Cerebellar nuclear complex (tissue), 1 donor: ENCODE measurements at places on chromosomes 2 and 18.

DNA sequence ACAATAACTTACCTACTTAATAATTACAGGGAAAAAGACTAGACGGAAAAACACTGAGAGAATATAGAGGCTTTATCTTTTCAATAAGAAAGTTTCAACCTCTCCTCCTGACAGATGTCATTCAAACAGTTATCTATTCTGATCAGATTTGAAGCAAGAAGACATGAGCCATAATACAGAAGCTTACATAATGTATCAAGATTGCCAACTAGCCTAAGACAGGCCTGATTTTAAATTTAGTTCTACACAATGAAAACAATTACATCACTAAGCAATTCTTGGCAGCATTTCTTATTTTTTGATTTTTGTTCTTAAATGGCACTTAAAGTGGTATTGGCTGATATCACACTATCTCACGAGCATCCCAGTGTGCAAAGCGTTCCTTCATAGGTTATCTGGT is 41.6 kb downstream of the GPR155 start:
- no peak for DNase-seq

GRCh38 chr2:227415538-227416424 is 28.0 kb upstream of the SCYGR1 start:
- DNase-seq, result no peak

DNA sequence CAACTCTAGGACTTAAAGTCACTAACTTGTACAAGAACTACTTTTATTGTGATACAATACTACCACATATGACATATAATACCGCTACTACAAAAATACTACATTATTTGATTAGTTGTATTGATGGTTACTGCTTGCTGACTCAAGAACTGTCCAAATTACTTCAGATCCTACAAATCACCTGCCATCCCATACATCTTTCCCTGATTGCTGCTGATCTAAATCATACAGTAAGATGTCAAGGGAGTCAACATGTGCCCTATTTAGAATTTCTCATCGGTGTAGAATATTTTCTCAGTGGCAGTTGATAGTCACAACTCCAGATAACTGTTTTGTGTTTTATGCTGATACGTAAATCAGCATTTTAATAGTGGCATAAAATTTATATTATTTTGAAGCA is 161.0 kb upstream of the DSEL start:
- DNase-seq, result no peak

- DNase-seq, result no peak
Measured at GRCh38 chr2:42331569-42332284, 29.3 kb downstream of the COX7A2L start.

DNA sequence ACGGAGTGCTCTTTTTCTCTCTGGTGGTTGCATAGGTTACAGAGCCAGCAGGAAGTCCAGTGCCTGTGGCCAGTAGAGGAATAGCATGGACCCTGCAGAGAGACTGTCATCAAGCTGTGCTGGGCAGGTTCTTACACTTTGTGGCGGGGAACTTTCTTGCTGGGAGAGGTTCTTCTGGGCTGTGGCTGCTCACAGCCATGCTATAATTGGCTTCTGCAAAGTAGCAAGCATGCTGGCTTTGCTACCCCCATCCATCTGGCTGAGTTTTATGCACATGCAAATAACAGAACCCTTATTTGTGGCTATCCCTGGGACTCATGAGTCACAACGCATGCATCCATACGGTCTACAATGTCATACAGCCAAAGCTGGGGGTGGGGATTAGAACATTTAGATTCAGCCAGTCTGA is 68.9 kb downstream of the PLCL1 start:
- no peak for DNase-seq

DNA sequence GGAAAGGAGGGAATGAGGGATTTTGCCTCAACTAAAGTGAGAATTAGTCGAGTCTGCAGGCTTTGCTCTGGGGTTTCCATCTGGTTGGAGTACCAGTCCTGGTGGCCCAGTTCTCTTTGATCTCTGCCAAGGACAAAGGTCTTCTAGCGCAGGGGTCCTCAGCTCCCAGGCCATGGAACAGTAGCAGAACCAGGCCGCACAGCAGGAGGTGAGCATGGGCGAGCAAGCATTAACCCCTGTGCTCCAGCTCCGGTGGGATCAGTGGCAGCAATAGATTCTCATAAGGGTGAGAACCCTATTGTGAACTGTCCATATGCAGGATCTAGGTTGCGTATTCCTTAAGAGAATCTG is 23.9 kb downstream of the MTHFD2 start:
- no peak for DNase-seq

DNA sequence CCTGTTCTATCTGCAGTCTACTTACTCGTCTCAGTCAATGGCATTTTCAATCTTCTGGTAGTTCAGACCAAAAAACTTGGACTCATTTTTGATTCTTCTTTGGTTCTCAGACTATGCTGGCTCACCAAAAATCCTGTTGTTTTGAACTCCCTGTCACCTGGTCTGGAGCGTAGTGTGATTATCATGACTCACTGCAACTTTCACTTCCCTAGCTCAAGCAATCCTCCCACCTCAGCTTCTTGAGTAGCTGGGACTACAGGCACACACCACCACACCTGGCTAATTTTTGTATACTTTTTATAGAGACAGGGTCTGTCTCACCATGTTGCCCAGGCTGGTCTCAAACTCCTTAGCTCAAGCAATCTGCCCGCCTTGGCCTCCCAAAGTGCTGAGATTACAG is 163.3 kb upstream of the CDH7 start:
- no peak for DNase-seq

DNA sequence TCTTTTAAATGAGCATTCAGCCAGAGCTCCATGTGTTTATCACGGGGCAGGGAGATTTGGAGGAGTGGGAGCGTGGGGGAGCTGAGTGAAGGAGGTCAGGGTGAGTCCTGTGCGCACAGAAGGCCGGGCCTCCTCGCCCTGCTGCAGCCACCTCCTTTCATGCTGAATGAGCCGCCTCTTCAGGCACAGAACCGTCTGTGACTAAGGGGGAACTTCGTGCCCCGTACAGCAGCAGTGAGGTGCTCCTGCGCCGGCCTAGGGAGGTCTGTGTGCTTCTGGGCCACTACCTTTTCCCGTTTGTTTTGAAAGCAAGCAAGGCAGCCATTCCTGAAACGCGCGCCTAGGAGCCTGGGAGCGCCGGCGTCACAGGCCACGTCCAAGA is 27.1 kb upstream of the ZNF516 start:
- DNase-seq, result no peak

GRCh38 chr2:128227862-128228261 is 90.8 kb downstream of the HS6ST1 start:
- no peak for DNase-seq

- DNase-seq, result no peak
Measured at GRCh38 chr2:178834086-178834485, 26.9 kb upstream of the TTN start.

DNA sequence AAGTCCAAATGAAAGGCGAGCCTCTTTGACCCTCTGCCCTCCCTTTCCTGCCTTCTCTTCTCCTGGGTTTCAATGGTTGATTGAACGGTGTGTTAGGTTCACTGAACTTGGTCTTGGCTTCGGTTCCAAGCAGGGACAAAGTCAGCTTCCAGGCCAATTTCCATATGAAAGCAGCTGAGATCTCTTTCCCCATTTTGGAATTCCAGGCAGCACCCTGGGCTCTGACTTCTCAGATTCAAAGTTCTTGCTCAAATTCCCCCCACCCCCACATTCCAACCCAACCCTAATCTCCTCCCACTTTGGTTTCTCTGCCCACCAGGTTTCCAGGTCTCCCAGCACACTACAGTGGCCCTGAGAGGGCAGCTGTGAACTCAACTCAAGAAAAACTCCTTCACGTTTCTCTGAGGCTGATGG is 231.0 kb downstream of the INSIG2 start:
- no peak for DNase-seq

GRCh38 chr2:186347472-186347871 is 138.6 kb upstream of the ZC3H15 start:
- no peak for DNase-seq

- DNase-seq, result no peak
Measured at GRCh38 chr2:234429265-234429664, 67.6 kb downstream of the ARL4C start.

DNA sequence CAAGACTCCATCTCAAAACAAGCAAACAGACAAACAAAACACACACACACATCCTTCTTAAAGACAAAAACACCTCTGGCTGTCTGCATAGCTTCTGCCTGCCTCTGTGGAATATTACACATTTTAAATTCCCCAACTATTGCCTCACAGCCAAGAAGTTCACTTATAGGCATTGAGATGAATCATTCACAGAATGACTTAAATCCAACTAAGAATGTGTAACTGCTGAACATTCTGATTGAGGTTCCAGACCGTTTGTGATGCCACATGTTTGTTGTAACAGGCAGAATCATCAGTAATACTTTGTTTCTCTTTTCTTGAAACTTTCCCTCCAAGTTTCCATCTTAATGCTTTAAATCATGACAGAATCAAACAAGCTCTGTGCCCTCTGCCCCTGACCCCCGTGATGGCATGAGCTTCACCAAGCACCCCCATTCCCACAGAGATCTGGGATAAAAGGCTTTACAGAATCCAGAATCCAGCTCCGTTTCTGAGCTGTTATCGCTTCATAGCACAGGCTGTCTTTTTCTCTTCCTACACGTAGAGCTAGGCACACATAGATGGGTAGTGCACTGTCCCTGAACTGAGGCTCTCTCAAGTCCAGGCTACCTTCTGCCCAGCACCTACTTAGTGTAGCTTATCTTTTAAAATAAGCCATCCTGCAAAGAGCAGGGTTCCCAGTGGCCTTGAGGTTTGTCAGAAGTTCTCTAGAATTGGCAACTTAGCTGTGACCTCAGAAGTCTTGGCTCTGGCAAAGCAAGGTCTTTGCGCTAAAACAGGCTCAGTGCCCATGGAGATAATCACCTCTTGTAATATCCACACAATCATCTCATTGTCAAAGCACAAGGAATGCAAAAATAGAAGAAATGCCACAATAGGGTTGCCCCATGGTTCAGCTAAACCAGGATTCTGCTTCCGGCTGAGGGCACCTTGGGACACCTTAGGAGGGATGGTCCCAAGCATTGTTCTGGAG is 32.9 kb downstream of the EPAS1 start:
- DNase-seq, result no peak

GRCh38 chr2:134713176-134713575 is 5.6 kb downstream of the TMEM163 start:
- DNase-seq, result no peak

DNA sequence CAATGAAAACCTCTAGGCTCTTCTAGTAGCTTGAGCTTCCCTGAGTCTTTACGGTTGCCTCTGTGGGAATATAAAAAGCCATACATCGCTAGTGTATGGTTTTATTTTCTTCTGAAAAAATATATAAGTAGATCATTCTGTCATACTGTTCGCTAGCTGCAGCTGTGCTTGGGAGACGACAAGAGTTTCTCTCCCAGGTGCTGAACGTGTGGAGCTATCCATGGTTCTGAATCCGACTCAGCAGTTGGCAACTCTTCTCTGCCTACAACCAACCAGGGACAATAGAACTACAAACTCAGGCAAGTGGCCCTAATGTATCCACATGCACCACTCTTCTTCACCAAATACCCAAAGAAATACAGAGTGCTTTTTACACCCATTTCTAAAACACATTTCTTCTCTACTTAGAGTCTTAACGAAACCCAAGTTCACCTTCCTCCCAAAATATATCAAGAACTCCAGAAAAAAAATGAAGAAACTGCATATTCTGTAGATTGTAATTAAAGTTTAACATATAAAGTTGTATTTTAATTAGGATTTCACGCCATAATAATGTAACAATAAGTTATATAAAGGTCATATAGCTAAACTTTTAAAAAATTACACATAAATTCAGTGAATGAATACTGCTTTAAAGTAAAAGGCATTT is 2.2 kb upstream of the KCNH7 start:
- no peak for DNase-seq

- no peak for DNase-seq
Measured at GRCh38 chr2:144943293-144943941, 423.5 kb upstream of the ZEB2 start.

- DNase-seq, result no peak
Measured at GRCh38 chr2:135198481-135198880, 146.4 kb downstream of the RAB3GAP1 start.

GRCh38 chr2:24813691-24814137 is 20.5 kb downstream of the CENPO start:
- DNase-seq, result no peak

- no peak for DNase-seq
Measured at GRCh38 chr2:138123741-138124140, 159.5 kb downstream of the HNMT start.

DNA sequence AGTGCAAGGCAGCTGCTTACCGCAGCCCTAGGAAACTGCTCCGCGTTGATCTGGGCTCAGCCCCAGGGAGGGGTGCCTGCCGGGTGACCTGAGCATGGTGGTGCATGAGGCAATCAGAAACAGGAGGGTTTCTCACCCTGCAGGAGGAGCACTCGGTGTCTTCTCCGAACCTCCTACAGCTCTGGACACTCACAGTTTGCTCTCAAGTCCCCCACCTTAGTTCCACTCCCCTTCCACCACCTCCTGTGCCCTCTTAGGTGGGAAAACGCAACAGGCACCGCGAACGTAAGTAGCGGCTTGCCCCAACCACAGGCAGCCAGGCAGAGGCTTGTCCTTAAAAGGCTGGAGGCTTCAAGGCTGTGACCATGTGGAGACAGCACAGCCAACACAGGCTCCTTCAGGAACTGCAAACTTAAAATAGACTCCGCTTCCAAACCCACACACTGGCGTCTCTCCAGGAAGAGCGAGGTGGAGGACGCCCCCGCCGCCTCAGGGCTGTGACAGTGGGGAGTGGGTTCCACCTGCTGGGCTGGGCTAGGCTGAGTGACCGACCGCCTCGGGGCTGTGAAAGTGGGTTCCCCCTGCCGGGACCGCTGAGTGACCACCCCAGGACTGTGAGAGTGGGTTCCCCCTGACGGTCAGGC is 71.6 kb downstream of the NDUFA10 start:
- no peak for DNase-seq

- DNase-seq, result no peak
Measured at GRCh38 chr2:171553236-171553635, 31.0 kb downstream of the CYBRD1 start.

DNA sequence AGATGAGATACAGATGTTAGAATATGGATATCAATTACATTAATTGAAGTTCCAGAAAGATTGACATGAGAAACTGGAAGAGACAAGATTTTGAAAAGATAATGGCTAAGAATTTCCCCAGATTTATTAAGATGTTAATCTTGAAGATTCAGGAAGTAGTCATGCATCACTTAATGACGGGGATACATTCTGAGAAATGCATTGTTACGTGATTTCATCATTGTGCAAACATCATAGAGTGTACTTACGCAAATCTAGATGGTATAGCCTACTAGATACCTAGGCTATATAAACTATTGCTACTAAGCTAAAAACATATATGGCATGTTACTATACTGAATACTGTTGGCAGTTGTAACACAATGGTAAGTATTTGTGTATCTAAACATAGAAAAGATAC is 6.8 kb upstream of the CHMP3 start:
- no peak for DNase-seq

- DNase-seq, result no peak
Measured at GRCh38 chr2:62744603-62745002, 39.1 kb downstream of the EHBP1 start.

- no peak for DNase-seq
Measured at GRCh38 chr2:43019536-43020183, 206.7 kb downstream of the ZFP36L2 start.

GRCh38 chr2:237471438-237472186 is 15.4 kb upstream of the MLPH start:
- no peak for DNase-seq
